ENCODE measurements at places on chromosomes 6 and 20.
A peak's percentile ranks its signal among the peaks of the same experiment; 100 is the strongest.

DNA sequence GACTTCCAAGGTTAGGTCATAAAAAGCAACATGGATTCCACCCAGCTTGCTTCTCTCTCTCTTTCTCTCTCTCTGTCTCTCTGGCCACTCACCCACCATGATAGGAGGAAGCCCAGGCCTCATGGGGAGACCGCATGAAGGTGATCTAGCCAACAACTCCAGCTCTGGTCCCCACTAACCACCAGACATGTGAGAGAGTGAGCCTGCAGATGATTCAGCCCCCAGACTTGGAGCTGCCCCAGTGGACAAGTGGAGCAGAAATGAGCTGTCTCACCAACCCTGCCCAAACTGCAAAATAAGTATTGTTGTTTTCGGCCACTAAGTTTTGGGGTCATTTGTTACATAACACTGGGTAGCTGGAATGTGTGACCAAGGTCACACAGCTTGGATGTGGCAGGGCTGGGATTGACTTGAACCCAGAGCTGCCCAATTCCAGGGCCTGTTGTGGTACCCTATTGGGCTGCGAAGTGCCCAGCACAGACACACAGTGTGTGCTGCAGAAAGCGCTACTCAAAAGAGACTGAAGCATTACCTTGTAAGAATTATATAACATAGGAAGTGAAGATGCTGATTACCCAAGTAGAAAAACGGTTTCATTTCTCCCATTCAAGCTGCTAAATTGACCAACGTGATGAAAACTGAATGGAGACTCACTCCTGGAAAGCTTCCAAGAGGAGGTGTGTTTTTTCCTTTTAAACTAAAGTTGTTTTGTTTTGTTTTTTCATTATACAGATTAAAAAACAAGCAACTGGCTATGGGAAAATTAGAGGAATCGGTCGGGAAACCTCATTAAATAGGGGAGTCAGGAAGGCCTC is 9.1 kb upstream of the TLDC2 start:
- no peak for DNase-seq

DNA sequence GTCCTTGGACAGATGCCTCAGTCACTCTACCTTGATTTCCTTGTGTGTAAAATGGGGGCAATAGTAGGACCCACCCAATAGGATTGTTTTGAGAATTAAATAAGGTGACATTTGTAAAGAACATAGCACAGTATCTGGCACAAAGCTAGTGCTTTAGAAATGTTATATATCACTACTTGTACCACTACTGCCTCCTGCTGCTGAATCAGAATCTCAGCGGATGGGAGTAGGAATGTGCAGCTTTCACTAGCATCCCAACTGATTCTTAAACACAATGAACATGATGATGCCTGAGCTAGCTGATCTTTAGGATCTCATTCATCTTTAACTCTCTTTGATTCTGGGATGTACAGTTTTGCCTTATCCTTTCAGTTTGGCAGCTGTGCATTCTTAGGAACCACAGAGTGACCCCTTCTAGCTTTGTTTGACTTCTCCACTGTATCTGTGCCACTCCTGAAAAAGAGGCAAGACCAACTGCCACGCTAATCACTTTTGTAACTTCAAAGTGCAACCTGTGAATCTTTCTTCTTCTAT is 7.2 kb downstream of the PBOV1 start:
- DNase-seq: no peak

DNA sequence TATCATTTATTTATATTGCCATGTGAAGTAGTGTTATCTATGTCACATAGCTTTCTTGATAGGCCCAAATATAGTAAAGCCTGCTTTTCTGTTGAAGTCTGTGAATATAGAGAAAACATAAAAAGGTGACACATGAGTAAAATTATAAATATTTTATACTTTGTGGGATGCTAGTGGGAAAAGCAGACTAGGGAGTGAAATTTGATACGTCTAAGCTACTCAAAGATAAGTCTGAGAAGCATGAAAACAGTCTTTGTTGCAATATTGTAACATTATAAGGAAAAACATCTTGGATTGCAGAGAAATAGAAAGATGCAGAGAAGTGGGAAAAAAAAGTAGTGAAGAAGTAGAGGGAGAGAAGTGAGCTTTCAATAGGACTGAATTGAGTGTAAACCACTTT is 75.4 kb downstream of the ZNF292 start:
- no peak for DNase-seq

DNA sequence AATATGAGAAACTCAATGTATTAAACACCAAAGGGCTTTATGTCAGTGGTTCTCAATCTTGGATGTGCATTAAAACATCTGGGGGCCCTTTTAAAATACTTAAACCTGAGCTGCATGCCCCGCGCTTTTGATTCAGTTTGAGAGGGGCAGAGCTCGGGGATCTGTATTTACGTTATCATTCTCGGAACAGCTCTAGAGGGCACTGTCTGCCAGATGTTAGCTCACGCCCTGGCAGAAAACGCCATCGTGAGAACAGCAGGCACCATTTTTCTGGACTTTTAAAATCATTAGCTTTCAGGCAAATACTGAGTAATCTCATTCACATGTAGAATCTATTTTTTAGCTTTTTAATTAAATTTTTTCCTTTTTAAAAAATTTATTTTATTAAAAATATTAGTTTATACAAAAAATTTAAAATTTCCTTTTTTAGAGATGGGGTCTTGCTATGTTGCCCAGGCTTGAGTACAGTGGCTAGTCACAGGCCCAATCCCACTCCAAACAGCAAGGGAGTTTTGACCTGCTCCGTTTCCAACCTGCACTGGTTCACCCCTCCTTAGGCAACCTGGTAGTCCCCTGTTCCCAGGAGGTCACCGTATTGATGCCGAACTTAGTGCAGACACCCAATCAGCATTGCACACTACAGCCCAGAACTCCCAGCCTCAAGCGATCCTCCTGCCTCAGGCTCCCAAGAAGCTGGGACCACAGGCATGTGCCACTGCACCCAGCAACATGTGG is 30.0 kb upstream of the ZNF133 start:
- no peak for DNase-seq

GRCh38 chr6:4593951-4594350 is 182.3 kb upstream of the CDYL start:
- DNase-seq: no peak

GRCh38 chr6:149840345-149841075 is 23.6 kb downstream of the LRP11 start:
- peak; percentile 50 for DNase-seq

GRCh38 chr6:135703621-135704020 is 147.9 kb upstream of the PDE7B start:
- no peak for DNase-seq

DNA sequence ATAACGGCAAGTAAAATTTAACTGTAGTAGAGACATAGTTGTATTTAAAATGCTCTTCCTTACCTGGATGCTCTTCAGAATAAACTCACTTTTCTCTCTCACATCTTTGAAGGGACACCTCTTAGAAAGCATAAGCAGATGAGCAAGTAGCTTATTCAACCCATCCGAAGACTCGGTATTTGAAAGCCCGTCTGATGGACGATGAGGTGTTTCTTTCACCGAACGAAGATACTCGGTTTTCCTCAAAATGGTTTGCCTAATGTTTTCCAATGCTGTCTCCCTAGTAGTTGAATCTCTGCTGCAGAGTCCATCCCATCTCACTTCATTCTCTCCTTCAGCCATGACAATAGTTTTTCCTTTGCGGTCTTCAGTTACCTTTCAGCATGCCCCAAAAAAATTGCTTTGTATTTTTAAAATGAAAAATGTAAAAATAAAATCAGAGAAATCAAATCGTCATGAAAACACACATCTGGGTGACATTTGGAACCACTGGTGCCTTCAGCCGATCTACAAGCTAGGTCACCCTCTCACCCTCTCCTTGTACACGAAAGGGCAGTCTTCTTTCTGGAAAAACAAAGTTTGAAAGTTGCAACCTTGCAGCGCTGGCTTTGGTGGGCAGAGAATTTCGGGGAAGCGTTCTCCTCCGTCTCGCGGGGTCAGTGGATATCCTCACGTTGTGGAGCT is 772 bp downstream of the SESN1 start:
- DNase-seq: no peak

DNA sequence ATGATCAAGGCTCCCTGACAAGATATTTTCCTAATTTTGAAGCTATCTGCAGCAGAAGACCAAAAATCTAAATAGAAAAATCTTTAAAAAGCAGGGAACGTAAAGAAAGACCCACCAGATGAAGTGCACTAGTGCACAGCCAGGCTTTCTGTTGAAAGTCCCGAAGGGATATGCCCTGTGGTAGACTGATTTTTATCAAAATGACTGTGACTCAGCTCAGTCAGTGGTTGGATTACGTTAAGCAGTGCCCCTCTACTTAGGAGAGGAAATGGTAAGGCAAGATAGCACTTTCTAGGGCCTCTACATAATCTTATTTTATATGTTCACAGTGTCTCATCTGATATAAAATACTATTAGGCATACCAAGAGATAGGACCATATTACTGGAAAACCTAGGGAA is 123.4 kb upstream of the RAB32 start:
- DNase-seq: no peak

DNA sequence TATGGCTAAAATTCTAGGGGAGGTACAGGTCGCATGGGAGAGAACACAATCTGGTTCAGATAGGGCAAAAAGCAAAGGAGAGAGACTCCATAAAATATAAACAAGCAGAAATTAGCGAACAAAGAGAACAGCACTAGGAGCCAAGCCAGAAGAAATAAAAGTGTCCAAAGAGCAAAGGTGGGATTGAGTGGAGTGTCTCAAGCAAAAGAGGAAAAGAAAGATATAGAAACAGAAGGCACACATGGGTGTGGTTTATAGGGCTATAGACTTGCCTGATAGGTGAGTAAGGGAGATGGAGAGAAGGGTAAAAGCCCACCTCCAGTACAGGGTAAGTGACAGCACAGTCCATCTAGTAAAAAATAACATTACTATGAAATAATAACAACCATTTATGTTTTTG is 36.5 kb upstream of the IRAK1BP1 start:
- no peak for DNase-seq

DNA sequence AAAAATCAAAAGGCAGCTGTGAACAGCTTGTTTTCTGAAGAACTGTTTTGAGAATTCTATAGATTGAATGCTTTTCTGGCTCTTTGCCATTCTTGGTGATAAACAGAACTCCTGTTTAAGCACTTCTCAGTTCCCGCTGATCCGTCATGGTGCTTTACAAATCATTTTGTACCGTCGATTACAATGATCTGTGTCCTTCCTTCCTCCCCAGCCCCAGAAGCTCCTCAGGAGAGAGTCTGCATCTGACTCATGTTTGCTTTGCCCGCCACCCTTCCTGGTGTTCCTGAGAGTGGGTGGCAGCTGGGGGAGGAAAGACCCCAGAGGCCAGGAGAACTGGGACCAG is 538.6 kb upstream of the MARCKS start:
- DNase-seq: no peak

- DNase-seq: no peak
These were observed 776.4 kb downstream of the C6orf118 start for GRCh38 chr6:164533045-164533362.

DNA sequence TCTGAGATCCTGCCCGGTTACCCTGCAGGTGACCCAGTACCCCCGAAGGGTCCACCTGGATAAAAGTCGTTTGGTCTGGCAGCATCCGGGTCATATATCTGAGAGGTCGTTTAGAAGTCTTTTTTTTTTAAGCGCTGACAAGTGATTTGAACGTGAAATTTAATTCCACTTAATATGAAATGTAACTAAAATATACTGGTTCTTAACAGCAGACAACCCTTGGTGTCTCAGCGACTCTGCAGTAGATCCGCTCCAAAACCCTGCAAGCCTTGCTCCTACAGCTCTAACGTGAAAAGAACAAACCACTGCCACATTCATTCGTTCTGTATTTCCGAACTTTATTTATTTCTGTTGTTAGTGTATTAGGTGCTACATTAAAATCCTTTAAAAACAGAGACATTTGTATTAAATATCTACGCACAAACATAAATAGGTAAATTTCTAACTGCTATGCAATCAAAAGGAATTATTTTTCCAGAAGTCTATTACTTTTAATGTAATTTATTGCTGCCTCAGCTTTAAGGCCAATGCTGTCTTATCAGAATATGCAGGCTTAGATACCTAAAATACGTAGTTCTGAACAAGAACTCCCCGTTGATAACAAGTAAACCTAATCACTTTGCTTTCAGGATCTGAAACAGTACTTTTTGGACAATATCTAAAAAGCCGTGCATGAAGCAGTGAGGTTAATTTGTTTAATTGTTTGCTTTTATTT is 33.5 kb upstream of the TCF21 start:
- DNase-seq: no peak

DNA sequence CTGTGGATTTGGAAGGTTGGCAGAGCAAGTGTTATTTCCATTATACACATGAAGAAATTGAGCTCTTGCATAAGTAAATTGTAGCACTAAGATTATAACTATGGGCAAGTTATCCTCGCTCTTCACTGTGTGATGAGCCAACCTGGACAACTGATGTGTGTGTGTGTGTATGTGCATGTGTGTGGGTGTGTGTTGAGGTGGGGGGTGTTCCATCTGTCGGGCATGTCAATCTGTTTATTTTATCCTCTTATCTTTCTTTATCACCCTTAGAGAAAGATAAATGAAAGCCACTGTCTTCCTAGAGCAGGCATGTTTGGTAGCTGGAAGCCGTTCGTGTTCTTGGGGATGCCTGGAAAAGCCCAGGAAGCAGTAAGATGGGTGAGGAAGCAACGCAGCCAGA is 3.0 kb upstream of the DSP start:
- DNase-seq: no peak

- DNase-seq: no peak
These were observed 589.9 kb downstream of the PHF3 start for GRCh38 chr6:64225503-64225902.

DNA sequence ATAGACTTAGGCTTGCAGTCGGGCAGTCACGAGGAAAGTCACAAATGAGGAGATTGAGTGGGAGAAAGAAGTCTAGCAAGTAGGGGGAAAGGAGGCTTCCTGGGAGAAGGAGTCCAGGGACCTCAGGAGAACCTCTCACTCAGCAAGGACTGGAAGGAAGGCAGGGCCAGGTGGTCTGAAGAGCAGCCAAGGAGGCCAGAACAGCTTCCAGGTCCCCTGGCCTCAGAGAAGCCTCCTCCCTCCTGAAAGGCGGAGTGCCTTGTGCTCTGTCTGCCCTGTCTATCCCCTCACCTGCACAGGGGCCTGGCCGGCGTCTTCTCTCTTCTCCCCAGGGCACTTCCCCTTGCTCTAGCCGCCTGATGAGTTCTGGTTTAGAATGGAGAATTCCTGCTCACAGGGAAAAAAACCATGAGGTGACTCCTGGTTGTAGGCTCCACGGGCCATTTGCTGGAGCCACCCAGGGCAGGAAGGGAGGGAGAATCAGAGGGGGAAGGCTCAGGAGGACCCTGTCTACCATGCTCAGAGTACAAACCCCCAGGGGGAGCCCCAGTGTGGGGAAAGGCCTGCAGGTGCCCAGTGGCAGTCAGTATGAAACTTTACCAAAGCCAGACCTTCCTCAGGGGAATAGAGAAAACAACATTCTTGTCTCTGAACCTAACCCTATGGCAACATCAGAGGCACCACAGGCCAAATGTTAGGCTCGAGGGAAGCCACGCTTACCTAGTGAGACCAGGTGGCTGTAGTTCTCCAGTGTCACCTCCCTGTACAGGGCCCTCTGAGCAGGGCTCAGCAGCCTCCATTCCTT is 11.2 kb downstream of the ZNF337 start:
- DNase-seq: no peak

GRCh38 chr6:159221486-159222170 is 52.4 kb downstream of the FNDC1 start:
- DNase-seq: no peak

GRCh38 chr6:135162678-135163439 is 18.2 kb upstream of the MYB start:
- peak; percentile 62 for DNase-seq

GRCh38 chr6:161660666-161661571 is 387.1 kb upstream of the AGPAT4 start:
- no peak for DNase-seq

GRCh38 chr6:149938571-149939355 is 3.1 kb upstream of the ULBP2 start:
- DNase-seq: no peak

Data from stimulated activated CD4-positive, alpha-beta T cell treated with anti-CD3 and anti-CD28 coated beads, Interleukin-2, amount 100 ng/mL, for 48 hours (primary cell).